Fibroblast of lung (primary cell): ENCODE measurements at places on chromosomes 12 and 14.
A peak's percentile ranks its signal among the peaks of the same experiment; 100 is the strongest.

GRCh38 chr12:101001669-101002068 lies 207.1 kb downstream of the ANO4 start:
- H3K4me1 ChIP-seq = no peaks in the 10 kb centered on the region
- H3K4me3 ChIP-seq = no peak overlapping the region
- DNase-seq = no peak

- H3K4me1 ChIP-seq = peaks cover 2% of the 10 kb centered on the region
- no peaks in the 10 kb centered on the region for H3K36me3 ChIP-seq
- peaks cover 5% of the 10 kb centered on the region for H3K27me3 ChIP-seq
- H3K4me3 ChIP-seq = no peak overlapping the region
- H3K27ac ChIP-seq = no peak overlapping the region
Observed at GRCh38 chr14:75531256-75531655, 9.0 kb downstream of the BATF start.

- no peaks in the 10 kb centered on the region for H3K36me3 ChIP-seq
- H3K27ac ChIP-seq = no peak overlapping the region
- H3K27me3 ChIP-seq = no peaks in the 10 kb centered on the region
Observed at GRCh38 chr14:47917344-47917954, 242.0 kb upstream of the MDGA2 start.

GRCh38 chr14:61212546-61212945 lies 68.6 kb downstream of the TMEM30B start:
- DNase-seq = no peak
- no peaks in the 10 kb centered on the region for H3K36me3 ChIP-seq
- no peak overlapping the region for H3K4me3 ChIP-seq
- H3K27me3 ChIP-seq = no peaks in the 10 kb centered on the region
- H3K4me1 ChIP-seq = peaks cover 3% of the 10 kb centered on the region
- no peak overlapping the region for H3K27ac ChIP-seq

DNA sequence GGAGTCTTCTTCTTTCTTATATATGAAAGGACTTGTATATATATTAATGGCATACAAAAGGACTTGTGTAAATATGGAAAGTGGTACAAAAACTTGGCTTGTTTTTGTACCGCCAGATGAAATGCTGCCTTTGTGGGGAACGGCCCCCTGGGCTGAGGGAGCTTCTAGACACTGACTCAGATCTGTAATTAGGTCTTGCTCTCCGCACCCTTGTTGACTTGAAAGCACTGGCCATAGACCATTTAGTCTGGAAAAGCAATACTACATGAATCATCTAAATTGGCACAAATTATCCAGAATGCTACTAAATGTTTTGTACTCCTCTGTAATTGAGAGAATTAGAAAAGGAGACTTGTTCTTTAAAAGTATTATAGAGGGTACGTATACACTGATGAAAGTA lies 399.9 kb upstream of the RGS6 start:
- H3K27ac ChIP-seq = no peak overlapping the region
- H3K4me1 ChIP-seq = peaks cover 5% of the 10 kb centered on the region
- no peak overlapping the region for H3K4me3 ChIP-seq

GRCh38 chr14:41022932-41023331 lies 583.7 kb upstream of the LRFN5 start:
- no peaks in the 10 kb centered on the region for H3K36me3 ChIP-seq
- no peak for DNase-seq
- H3K4me3 ChIP-seq = no peak overlapping the region
- no peaks in the 10 kb centered on the region for H3K4me1 ChIP-seq

GRCh38 chr14:70441641-70442040 lies 10.3 kb upstream of the ADAM21 start:
- DNase-seq = no peak
- no peak overlapping the region for H3K27ac ChIP-seq
- H3K4me3 ChIP-seq = no peak overlapping the region
- no peaks in the 10 kb centered on the region for H3K36me3 ChIP-seq
- H3K27me3 ChIP-seq = no peaks in the 10 kb centered on the region

GRCh38 chr12:27237790-27238771 lies 6.0 kb upstream of the STK38L start:
- H3K4me3 ChIP-seq = no peak overlapping the region
- no peak overlapping the region for H3K27ac ChIP-seq
- no peaks in the 10 kb centered on the region for H3K4me1 ChIP-seq
- no peak for DNase-seq
- no peaks in the 10 kb centered on the region for H3K36me3 ChIP-seq
- H3K27me3 ChIP-seq = no peaks in the 10 kb centered on the region

DNA sequence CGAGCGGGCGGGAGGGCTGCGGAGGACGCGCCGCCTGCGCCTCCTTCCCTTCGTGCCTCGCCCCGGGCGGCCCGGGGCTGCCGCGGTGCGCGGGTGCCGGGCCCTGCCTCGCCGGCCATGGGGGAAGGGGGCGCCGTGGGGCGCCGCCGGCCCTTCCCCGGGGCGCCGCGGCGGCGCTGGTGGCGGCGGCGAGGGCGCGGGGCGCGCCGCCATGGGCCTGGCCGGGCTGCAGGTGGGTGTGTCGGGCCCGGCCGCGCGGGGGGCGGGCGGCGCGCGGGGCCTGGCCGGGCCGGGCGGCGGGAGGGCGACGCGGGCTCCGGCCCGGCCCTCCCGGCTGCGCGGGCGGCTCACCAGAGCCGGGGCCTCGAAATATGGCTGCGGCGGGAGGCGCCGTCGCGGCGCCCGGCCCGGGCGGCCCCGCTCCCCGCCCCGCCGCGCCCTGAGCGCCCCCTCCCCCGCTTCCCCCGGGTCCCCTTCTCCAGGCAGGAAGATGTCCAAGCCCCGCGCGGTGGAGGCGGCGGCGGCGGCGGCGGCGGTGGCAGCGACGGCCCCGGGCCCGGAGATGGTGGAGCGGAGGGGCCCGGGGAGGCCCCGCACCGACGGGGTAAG lies 5.1 kb downstream of the KMT5A start:
- H3K27ac ChIP-seq = no peak overlapping the region
- H3K4me1 ChIP-seq = peaks cover 12% of the 10 kb centered on the region
- H3K4me3 ChIP-seq = no peak overlapping the region
- peaks cover 14% of the 10 kb centered on the region for H3K36me3 ChIP-seq

DNA sequence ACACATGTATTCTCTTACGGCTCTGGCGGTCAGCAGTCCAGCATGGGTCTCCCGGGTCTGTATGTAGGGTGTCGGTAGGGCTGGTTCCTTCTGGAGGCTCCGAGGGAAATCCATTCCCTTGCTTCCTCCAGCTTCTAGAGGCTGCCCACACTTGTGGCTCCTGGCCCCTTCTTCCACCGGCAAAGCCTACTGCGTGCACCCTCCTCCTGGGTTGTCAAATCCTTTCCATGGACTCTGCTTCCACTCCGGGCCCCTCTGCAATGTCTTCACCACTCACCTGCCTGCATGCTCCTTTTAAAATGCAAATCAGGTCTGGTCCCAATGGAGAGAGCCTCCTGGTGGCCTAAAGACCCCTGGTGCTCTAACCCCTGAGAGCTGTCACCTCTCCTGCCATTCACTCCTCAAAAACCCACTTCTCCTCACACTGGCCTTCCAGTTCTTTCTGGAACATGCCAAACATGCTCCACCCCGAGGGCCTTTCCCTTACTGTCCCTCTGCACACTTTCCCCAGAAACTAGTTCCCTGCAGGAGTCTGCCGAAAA lies 108.5 kb downstream of the DICER1 start:
- no peak overlapping the region for H3K27ac ChIP-seq
- H3K36me3 ChIP-seq = no peaks in the 10 kb centered on the region
- H3K4me3 ChIP-seq = no peak overlapping the region
- no peak for DNase-seq

- no peaks in the 10 kb centered on the region for H3K36me3 ChIP-seq
- no peak overlapping the region for H3K27ac ChIP-seq
- no peak overlapping the region for H3K4me3 ChIP-seq
- H3K4me1 ChIP-seq = no peaks in the 10 kb centered on the region
- no peaks in the 10 kb centered on the region for H3K27me3 ChIP-seq
- peak; percentile 57 for DNase-seq
Observed at GRCh38 chr12:32780071-32780470, 24.4 kb upstream of the YARS2 start.

GRCh38 chr12:95328708-95329107 lies 111.1 kb downstream of the VEZT start:
- no peak overlapping the region for H3K27ac ChIP-seq
- no peak for DNase-seq
- no peak overlapping the region for H3K4me3 ChIP-seq

DNA sequence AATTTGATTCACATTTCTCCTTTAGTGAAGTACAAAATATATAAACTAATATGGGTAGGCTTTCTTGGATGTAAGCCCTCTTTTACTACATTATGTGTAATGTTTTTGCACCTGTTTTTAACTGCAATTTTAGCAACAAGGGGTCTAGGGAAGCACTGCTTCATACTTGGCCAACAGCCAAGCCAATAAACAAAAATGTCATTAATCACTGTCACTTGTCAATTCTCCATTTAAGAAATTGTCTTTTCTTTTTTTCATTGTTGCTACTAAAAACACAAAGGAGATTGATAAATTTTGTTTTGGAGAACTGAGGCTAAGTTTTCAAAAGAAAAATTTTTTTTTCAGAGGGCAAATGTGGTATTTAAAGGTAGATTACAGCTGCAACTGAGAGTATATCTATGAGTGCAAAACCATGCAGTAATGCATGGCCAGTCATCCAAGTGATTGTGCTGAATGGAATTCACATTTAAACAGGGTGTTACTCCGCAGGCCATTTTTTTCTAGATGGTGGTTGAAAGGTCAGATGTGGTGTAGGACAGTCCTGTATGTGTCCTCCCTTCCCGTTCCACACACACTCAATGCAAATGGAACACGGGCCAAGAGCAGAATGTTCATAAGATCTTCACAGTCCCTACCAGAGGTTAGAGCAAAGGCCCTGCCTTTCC lies 503.0 kb upstream of the LMO3 start:
- H3K27me3 ChIP-seq = no peaks in the 10 kb centered on the region
- no peaks in the 10 kb centered on the region for H3K4me1 ChIP-seq
- DNase-seq = peak; percentile 40
- H3K36me3 ChIP-seq = no peaks in the 10 kb centered on the region
- H3K27ac ChIP-seq = no peak overlapping the region

DNA sequence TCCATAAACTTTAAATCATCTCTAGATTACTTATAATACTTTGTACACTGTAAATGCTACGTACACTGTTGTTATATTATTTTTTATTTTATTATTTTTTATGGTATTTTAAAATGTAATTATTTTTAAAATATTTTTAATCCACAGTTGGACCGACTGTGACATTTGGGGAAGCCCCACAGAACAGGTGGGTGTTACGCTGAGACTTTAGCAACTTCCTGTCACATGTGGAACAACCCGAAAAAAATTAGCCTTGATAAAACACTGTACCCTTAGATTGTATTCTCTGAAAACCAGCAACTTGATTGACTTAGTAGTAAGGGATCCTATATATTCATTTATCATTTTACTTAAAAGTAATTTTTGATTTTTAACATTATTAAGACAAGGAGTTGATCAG lies 1755.7 kb upstream of the SEL1L start:
- no peaks in the 10 kb centered on the region for H3K27me3 ChIP-seq
- no peaks in the 10 kb centered on the region for H3K36me3 ChIP-seq
- no peak overlapping the region for H3K27ac ChIP-seq
- no peak for DNase-seq
- no peaks in the 10 kb centered on the region for H3K4me1 ChIP-seq

- H3K27ac ChIP-seq = no peak overlapping the region
- no peak for DNase-seq
- H3K27me3 ChIP-seq = no peaks in the 10 kb centered on the region
- no peak overlapping the region for H3K4me3 ChIP-seq
- H3K36me3 ChIP-seq = no peaks in the 10 kb centered on the region
- H3K4me1 ChIP-seq = no peaks in the 10 kb centered on the region
Observed at GRCh38 chr12:100017056-100017455, 32.3 kb upstream of the ANKS1B start.

- DNase-seq = no peak
- no peak overlapping the region for H3K27ac ChIP-seq
- H3K27me3 ChIP-seq = no peaks in the 10 kb centered on the region
- no peak overlapping the region for H3K4me3 ChIP-seq
- no peaks in the 10 kb centered on the region for H3K4me1 ChIP-seq
Observed at GRCh38 chr12:70507442-70507841, 129.8 kb downstream of the PTPRB start.

GRCh38 chr14:104976198-104977007 lies 1.8 kb downstream of the AHNAK2 start:
- no peaks in the 10 kb centered on the region for H3K27me3 ChIP-seq
- H3K4me1 ChIP-seq = peaks cover 29% of the 10 kb centered on the region
- no peak overlapping the region for H3K4me3 ChIP-seq
- no peaks in the 10 kb centered on the region for H3K36me3 ChIP-seq
- no peak overlapping the region for H3K27ac ChIP-seq
- peak; percentile 79 for DNase-seq

DNA sequence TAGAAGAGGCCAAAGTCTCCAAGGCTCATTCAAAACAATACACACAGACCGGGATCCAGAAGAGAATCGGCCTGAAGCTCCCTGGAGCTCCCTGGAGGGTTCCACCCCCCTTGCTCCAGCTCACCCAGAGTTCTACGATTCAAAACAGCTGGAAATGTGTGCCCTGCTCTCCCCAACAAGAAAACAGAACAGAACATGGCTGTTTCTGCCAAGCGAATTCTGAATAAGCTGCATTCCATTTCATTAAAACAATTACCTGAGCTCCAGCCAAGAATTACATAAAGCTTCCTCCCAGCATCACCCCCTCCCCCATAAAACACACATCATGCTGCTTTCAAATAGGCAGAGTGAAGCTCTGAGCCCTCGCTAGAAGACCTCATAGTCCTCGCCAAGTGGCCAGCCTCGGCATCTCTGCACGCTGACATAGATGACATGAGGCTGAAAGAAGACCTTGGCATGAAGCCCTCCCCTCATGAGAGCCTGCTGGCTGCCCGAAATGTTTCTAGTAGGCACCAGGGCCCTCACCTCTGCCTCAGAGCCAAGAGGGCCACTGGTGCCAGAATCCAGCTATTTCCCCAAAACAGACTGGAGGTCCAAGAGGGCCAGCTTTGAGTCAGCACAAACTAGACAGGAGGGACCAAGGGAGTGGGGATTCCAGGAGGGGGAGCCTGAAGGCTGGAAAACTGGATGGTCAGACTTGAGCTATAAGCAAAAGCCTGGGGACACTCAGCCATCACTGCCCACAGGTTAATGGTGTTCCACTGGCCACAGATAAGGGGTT lies 8.3 kb downstream of the PXN start:
- peak; percentile 93 for DNase-seq
- H3K27me3 ChIP-seq = no peaks in the 10 kb centered on the region
- H3K4me1 ChIP-seq = peaks cover 27% of the 10 kb centered on the region
- no peaks in the 10 kb centered on the region for H3K36me3 ChIP-seq
- H3K27ac ChIP-seq = peak overlapping the region; percentile 57

- H3K27ac ChIP-seq = no peak overlapping the region
- H3K36me3 ChIP-seq = no peaks in the 10 kb centered on the region
- peak; percentile 45 for DNase-seq
- no peak overlapping the region for H3K4me3 ChIP-seq
- peaks cover 2% of the 10 kb centered on the region for H3K27me3 ChIP-seq
- no peaks in the 10 kb centered on the region for H3K4me1 ChIP-seq
Observed at GRCh38 chr12:96136161-96136560, 58.0 kb upstream of the ELK3 start.

DNA sequence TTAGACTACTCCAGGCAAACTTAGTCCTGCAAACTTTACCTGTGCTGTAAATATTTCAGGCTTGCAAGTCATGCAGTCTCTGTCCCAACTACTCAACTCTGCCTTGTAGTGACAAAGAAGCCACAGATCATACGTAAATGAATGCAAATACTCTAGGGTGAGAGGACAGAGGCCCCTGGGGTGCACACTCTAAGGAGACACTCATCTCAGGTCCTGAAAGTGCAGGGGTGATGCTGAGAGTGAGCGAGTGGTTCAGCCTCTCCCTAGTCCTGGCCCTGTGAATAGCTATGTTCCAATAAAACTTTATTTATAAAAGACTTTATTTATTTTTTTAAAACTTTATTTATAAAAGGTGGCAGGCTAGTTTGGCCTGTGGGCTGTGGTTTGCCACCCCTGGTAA lies 34.9 kb downstream of the HCAR2 start:
- no peaks in the 10 kb centered on the region for H3K36me3 ChIP-seq
- no peak overlapping the region for H3K4me3 ChIP-seq
- H3K27ac ChIP-seq = no peak overlapping the region
- DNase-seq = no peak
- peaks cover 4% of the 10 kb centered on the region for H3K4me1 ChIP-seq
